ENCODE measurements at places on chromosomes 12 and 14.
A peak's percentile ranks its signal among the peaks of the same experiment; 100 is the strongest.

DNA sequence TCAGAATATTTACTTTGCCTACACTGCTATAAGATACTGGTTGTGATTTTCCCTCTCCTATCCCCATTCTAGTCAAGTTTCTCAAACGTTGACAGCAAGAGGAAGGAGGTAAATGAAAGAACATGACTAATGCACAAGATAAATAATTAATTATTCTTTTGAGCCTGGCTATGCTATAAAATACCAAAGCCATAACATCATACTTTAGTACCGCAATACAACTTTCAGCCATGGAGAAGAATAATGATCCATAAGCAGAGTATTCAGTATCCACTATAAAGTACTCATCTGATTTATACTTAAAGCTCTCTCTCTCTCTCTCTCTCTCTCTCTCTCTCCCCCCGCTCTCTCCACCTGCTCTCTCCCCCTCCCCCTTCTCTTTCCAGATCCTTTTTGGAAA, 41.3 kb downstream of the TDG start:
- no peak for DNase-seq

DNA sequence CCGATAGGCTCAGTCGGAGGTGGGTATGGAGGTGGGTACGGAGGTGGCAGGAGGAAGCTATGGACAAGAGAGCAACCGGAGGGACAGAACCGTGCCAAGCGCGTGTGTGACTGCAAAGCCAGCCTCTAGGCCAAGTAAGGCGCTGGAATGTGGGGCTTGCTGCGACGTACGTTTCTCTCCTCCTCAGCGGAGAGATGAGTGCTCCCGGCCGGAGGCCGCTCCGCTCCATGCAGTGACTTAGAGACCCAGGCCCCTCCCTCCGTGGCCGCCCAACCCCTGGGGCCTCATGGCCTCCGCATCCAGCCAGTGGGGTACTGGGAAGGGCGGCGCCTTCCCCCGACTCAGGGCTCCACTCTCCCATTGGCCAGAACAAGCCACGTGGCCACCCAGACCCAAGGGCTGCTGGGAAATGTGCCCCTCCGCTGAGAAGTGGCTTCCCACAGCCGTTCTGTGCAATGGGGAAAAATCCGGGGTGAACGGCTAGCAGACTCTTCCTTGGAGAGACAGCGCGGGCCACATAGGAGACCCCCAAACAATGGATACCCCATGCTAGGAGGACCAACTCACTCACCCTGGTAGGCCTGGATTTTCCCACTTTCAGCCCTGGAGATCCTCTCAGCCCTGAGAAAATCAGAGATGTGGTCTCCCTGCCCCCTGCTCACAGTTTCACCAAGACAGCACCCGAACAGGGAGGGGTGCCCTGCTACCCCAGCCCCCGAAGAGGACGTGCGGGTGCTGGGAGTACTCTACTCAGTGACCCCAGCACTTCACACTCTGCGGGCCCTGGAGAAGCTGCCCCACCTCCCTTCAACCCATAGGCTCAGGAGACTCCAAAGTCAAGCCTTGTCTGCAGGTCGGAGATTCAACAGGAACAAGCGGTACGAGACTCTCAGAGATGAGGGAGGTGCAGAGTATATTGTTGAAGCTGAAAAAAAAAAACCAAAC, 66.7 kb downstream of the RIMBP2 start:
- no peak for DNase-seq

DNA sequence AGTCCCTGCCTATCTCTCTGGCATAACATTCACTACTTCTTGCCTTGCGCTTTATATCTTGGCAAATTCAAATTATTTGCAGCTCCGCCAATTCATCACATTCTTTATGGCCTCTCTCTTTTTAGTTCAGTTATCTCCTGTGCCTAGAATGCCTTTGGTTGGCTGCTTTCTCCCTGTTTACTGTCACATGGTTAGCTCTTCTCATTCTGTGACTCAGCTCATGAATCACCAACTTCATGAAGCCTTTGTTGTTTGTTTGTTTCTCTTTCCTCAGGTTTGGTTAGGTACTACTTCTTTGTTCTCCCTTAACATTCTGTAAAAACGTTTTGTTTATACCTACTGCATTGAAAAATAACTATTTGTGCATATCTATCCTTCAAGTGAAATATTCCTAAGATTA, 376.5 kb upstream of the GARIN6 start:
- DNase-seq, result no peak

GRCh38 chr12:102917026-102917787, at the start of gene PAH:
Gene PAH (minus strand): TSS chr12:102917244. CDS start chr12:102917130, 114 bp downstream.
- DNase-seq, result peak; percentile 1

- peak; percentile 98 for DNase-seq
Measured at GRCh38 chr12:105330283-105330930, at the start of gene C12orf75. Gene C12orf75 (plus strand): TSS chr12:105330691. CDS start chr12:105330892, 201 bp downstream.

DNA sequence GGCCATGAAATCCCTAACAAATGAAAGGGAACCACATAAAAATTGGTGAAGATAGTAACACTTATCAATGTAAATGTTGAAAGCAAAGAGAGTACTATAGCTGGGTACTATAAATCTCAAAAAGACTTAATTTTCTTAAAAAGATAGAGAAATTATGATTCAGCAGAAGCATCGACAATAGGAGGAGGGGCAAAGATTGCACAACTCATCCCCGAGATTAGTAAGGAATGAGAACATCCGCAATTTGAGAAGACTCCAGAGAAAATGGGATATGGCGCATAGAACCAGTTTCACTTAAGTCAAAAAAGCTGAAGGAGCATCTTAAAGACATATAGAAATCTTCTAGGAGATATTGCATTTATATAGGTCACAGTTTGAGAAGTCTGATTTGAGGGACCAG, 220.2 kb upstream of the SLC16A7 start:
- no peak for DNase-seq

DNA sequence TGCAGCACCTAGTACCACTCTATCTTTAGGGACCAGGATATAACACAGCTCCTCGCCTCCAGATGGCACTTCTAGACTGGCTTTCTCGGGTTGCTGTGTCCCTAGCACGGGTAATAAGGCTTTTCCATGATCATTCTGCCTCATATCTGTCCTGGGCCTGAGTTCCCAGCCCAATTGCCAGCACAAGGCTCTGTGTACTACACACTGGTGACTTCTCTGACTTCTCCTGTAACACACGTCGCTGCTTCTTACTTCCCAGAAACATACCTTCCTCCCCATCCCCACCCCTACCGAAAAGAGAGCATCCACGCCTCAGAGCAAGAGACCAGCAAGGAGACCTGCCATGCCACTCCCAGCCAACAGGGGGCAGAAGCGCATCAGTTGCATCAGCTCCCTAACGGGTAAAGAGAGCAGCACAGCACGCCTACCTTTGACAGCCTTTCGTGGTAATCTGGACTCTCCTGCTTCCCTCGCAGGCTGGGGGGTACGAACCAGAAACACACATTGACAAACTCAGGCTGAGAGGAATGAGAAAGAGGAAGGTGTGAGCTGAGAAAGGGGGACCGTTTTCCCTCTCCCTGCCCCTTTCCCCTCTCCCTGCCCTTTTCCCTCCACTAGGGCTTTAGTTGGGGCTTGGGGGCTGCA, 21.2 kb upstream of the ZNF740 start:
- DNase-seq, result peak; percentile 94

DNA sequence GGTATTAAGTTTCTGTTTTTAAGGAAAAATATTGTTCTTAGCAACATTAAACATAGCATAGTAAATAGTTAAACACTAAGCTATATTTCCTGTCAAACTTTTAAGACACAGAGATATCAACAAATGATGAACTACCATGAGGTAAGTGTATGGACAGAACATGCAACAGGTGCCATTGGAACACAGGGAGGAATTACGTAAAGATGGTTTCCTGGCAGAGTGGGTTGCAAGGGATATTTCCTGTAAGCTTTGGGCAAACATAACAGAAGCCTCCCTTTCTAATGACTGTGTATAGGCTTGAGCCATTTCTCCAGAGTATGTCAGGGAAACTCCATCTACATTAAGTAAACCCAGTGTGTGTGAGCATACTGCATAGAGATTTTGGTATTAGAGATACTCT, 31.7 kb upstream of the HELB start:
- no peak for DNase-seq

DNA sequence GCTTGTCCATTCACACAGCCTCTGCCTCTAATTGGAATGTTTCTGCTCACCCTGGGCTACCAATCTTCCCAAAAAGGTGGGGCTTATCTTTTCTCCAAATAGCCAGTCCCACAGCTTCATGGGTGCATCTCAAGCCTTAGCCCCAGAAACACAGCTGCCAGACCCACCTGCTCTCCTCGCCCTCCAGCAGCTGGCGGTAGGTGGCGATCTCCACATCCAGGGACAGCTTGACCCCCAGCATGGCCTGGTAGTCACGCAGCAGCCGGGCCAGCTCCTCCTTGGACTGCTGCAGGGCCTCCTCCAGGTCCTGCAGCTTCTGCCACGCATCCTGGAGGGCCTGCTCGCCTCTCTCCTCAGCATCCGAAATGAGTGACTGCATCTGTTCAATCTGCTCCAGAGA, 11.1 kb downstream of the KRT77 start:
- no peak for DNase-seq

- DNase-seq, result no peak
Measured at GRCh38 chr12:70828351-70828750, 92.2 kb downstream of the PTPRR start.

DNA sequence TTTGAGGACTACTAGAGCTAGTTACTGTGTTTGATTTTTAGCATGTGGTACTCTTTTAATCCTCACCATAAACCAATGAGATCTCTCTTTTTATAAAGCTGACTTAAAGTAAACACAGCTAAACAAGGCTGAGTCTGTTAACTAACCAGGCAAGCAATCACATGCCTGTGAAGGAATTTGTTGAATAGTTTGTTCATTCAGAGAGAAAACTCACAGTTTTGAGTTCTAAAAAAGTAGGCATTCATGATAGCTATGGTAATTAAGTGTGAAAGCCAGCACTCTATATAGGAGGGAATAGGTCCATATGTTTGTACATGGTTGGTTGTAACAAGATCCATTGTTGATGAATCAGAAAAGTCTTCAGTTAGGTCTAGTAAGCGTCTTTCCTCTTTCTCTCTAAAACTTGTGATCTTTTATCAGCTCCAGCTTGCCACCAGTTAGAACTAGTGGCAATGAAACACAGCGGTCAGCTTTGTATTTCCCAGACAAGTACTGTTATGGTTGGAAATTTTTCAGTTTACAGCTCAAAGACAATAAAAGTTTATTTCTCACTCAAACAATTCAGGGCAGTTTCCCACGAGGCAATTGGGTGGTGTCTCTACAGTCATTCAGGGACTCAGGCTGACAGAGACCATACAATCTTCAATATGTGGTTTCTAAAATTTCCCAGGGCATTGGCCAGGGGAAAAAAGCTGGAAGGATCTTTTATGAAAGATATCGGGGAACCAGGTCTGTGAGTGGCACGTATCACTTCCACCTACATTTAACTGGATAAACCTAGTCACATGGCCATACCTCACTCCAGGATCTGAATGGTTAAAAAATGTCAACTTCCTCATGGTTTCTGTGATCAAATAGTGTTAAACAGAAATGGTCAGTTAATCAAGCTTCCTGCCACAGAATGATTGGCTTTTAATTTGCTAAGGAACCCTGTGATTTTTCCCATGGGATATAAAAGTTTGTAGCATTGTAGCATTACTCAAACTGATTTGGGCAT, 203.1 kb downstream of the KIF21A start:
- DNase-seq, result no peak

GRCh38 chr14:69945912-69946311, 66.7 kb downstream of the SMOC1 start:
- DNase-seq, result no peak

DNA sequence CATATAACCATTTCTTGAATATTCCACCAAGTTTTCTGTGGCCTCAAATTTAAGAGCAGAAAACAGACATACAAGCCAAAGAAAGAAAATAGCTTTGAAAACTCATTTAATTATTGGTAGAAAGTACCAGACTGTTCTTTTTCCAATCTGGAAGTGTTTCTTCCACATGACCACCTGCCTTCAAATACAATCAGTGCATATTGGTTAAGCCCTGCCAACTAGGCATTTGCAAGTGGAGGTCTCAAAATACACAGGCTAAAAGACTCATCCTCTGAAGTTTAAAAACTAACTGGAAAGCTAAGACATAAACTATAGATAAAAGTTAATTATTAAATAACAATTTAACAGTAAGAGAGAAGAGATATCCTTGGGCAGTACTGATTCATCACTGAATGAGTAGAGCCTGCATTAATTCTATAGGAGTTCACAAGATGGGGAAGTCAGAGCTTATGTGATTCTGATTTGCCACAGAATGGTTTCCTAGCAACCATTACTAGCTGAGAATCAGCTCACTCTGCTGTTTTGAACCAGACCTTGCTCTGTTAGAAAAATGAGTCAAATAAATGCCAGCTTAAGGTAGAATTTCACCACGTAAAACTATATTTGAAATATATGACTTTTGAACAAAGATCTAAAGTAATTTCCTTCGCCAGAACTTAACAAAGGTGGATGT, 433.8 kb downstream of the FUT8 start:
- peak; percentile 41 for DNase-seq

DNA sequence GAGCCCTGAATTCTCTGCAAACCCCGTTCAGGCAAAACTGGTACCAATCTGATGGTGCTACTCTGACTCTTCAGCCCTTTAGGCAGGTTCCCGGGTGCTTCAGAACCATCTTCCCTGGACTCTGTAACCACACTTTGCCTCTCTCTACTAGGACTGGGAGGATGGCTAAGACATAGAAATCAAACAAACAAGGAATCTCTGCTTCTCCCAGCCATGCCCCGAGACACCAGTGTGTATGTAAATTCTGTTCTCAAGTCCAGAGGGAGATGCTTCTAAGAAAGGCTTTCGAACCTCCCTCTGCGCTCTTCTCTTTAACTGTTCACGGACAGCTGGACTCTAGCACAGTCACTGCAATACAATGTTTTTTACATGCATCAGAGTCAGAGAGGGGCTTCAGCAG, 1.9 kb upstream of the KCNK10 start:
- no peak for DNase-seq

DNA sequence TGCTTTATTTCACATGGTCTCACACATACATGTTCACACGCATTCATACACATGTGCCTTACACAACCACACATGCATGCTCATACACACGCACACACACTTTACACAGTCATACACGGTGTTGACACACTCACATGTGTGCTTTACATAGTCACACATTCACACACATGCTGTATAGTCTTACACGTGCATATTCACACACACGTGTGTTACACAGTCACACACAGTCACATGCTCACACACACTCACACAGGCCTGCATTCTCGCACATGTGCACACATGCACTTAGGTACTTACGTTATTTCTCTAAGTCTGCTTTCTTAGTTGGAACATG, 18.0 kb upstream of the PLEKHG3 start:
- no peak for DNase-seq

- no peak for DNase-seq
Measured at GRCh38 chr14:35878272-35879150, 52.4 kb downstream of the BRMS1L start.

DNA sequence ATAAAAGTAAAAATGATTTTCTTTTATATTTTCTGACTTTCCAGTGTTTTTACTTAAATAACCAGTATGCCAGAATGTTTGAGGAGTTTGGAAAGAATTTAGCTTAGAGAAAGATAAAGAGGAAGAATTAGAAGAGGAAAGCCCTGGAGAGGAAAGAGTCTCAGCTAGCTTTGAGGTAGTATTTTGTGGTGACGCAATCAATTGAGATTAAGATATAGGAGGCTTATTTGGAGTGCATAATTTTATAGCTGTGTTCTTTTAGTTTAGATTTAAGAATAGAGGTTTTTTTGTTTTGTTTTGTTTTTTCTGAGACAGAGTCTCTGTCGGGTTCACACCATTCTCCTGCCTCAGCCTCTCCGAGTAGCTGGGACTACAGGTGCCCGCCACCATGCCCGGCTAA, 18.1 kb downstream of the CLEC2B start:
- DNase-seq, result no peak

GRCh38 chr12:57099047-57099714, 10.3 kb downstream of the NAB2 start:
- no peak for DNase-seq

- no peak for DNase-seq
Measured at GRCh38 chr12:800401-800800, 48.0 kb downstream of the WNK1 start.

- DNase-seq, result no peak
Measured at GRCh38 chr12:94872971-94873733, 130.3 kb downstream of the NDUFA12 start.

Measured in activated CD4-positive, alpha-beta T cell treated with anti-CD3 and anti-CD28 coated beads, Interleukin-10, Interleukin-2, amounts not matched to agents 100 ng/mL and 50 ng/mL, durations not matched to agents 16 hours and 8 hours (primary cell).